ENCODE measurements at places on chromosomes 13 and 19.
A peak's percentile ranks its signal among the peaks of the same experiment; 100 is the strongest.

- DNase-seq, result no peak
Measured at GRCh38 chr13:74625541-74625940, 491.3 kb upstream of the KLF12 start.

DNA sequence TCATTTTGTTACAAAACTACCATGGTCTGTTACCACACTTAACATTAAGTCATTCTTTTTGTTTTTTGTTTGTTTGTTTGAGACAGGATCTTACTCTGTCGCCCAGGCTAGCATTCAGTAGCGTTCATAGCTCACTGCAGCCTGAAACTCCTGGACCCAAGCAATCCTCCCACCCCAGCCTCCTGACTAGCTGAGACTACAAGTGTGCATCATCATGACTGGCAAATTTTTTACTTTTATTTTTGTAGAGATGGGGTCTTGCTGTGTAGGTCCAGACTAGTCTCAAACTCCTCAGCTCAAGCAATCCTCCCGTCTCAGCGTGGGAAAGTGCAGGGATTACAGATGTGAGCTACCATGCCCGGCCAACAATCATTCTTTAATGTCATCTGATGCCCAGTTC is 3.3 kb downstream of the ALDH16A1 start:
- no peak for DNase-seq

DNA sequence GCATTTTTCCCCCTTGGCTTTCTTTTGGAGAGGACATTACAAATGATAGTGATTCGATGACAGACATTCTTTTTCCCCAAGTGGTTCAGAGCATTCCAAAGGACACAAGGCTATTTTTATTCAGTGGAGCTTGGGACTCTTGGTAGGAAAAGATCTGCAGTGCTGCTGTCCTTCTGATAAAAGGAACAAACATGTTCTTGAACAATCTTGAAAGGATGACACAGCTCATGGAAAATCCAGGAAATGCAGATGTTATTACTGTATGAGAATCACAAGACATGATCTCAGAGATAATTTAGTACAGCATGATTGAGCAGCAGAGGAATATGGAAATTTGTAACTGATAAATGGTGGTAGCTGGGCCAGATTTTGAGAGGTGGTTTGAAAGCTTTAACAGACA is 96.2 kb upstream of the RFC3 start:
- no peak for DNase-seq

GRCh38 chr13:102277286-102277685 is 124.6 kb downstream of the FGF14 start:
- no peak for DNase-seq

- no peak for DNase-seq
Measured at GRCh38 chr13:99323488-99323887, 16.3 kb upstream of the GPR183 start.

DNA sequence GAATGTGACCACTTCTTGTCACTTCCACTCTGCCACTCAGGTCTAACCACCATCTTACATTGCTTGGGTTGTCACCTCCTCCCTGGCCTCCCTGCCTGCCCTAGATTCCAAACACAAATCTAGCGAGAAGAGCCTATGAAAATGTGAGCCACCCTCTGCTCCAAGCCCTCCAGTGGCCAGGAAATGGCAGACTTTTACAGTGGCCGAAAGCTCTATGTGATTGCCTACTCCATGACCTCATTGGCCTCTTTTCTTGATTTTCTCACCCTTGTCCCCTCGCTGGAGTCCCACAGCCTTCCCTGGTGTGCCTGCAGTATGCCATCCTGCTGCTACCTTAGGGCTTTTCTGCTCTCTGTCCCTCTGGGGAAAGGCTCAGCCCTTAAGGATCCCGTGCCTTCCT is 84.2 kb downstream of the LRCH1 start:
- no peak for DNase-seq

- DNase-seq, result no peak
Measured at GRCh38 chr19:38317104-38317612, 1.4 kb upstream of the YIF1B start.

- DNase-seq, result peak; percentile 50
Measured at GRCh38 chr13:114151565-114152284, 19.3 kb upstream of the RASA3 start.

DNA sequence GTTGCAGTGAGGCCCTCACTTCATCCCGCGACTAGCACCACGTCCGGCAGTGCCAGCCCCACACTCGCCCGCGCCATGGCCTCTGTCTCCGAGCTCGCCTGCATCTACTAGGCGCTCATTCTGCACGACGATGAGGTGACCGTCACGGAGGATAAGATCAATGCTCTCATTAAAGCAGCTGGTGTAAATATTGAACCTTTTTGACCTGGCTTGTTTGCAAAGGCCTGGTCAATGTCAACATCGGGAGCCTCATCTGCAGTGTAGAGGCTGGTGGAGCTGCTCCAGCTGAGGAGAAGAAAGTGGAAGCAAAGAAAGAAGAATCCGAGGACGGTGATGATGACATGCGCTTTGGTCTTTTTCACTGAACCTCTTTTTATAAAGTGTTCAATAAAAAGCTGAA is 48.6 kb downstream of the NLRP12 start:
- DNase-seq, result no peak

DNA sequence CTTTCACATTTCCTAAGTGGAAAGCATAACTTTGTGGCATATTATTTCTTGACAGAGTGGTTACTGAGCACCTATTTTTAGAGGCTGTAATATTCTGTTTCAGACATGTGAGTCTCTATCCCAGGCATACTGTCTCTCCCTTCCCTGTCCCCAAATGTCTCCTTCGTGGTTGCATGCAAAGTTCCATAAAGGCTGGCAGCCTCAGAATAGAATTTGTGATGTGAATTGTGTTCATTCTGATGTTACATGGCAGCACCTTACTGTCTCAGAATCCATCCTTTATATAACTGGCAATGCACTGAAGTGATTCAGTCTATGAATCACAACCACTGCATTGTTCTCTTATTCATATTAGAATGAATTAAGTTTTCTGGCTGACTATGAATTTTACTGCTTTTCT is 89.0 kb upstream of the SLC7A1 start:
- no peak for DNase-seq

DNA sequence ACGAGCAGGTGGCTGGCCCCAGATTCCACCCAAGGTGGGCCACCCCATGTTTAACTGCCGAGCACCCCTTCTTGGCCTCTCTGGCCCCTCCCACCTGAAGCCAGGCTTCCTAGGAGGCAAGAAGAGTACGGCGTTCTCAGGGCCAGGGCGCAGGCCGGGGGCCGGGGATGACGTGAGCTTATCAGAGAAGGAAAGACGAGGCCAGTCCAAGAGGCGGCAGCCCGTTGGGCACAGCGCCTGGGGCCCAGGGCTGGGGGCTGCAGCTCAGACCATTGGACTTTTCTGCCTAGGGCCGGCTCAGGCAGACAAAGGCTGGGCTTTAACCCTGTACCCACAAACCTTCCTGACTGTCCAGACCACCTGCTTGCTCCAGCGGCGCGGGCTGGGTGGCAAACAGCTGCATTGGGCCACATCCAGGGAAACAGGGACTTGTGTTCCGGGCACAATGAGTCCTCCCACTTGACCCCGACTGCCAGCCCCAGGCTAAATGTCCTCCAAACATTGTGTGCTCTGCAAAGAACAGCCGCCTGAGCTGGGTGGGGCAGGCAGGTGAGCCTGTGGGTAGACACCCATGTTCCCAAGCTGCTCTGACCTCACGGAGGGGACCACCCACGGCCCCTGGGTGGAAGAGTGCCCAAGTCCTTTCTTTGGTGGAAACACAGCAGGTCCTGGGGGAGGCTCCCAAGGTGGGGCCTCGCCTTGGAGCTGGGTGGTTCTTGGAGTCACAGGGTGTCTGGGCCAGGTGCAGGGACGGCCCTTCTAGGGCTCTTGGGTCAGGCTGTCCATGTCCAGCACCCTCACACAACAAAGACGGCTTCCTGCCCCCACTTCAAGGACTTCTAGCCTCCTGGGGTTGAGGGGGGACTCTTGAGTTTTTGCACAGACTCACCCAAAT is 21.9 kb downstream of the COMP start:
- DNase-seq, result no peak

GRCh38 chr13:25978961-25979360 is 72.9 kb downstream of the SHISA2 start:
- no peak for DNase-seq

Data from activated T-cell treated with anti-CD3 and anti-CD28 coated beads for 1 hour (primary cell).